ENCODE measurements at places on chromosomes 7 and 10. TPM values are rescaled to one million over a fixed set of nuclear protein-coding genes. Genes with fewer than 3 reads are reported as not detected.

ITGB8 gene
- 0.73 TPM for total RNA-seq

SFRP5 gene
- 3.3 TPM for total RNA-seq

MAGI2 gene
- total RNA-seq = 0.45 TPM

SRRM3 gene
- total RNA-seq = 9.5 TPM

ASZ1 gene
- not detected for total RNA-seq

FBXL13 gene
- total RNA-seq = 0.38 TPM

KIAA1217 gene
- total RNA-seq = 1.0 TPM

SFMBT2 gene
- 8.8 TPM for total RNA-seq

SPOCK2 gene
- 0.58 TPM for total RNA-seq

GNGT1 gene
- not detected for total RNA-seq

CLEC5A gene
- not detected for total RNA-seq

JAZF1 gene
- 4.4 TPM for total RNA-seq

CAMK2B gene
- 0.16 TPM for total RNA-seq

BTBD16 gene
- total RNA-seq = 0.43 TPM

IQUB gene
- 0.05 TPM for total RNA-seq

C10orf53 gene
- not detected for total RNA-seq

CAV2 gene
- 168 TPM for total RNA-seq

TAS2R41 gene
- total RNA-seq = not detected

BEND7 gene
- 7.5 TPM for total RNA-seq

SCIN gene
- total RNA-seq = 0.31 TPM

CALHM3 gene
- total RNA-seq = 0.22 TPM

RELN gene
- total RNA-seq = 0.04 TPM

LRRC27 gene
- total RNA-seq = 5.8 TPM

CALY gene
- total RNA-seq = 0.32 TPM

RBP4 gene
- total RNA-seq = 4.9 TPM

WEE2 gene
- total RNA-seq = not detected

NANOS1 gene
- total RNA-seq = 2.6 TPM

SLC18A3 gene
- total RNA-seq = not detected

ORC5 gene
- 29.0 TPM for total RNA-seq

UPK3B gene
- total RNA-seq = 20.0 TPM

Data from A549 treated with dexamethasone at 1 μM for 4 hours (cell line).